ENCODE measurements at places on chromosomes 6 and 20. TPM values are rescaled to one million over a fixed set of nuclear protein-coding genes. Genes with fewer than 3 reads are reported as not detected.

DNA sequence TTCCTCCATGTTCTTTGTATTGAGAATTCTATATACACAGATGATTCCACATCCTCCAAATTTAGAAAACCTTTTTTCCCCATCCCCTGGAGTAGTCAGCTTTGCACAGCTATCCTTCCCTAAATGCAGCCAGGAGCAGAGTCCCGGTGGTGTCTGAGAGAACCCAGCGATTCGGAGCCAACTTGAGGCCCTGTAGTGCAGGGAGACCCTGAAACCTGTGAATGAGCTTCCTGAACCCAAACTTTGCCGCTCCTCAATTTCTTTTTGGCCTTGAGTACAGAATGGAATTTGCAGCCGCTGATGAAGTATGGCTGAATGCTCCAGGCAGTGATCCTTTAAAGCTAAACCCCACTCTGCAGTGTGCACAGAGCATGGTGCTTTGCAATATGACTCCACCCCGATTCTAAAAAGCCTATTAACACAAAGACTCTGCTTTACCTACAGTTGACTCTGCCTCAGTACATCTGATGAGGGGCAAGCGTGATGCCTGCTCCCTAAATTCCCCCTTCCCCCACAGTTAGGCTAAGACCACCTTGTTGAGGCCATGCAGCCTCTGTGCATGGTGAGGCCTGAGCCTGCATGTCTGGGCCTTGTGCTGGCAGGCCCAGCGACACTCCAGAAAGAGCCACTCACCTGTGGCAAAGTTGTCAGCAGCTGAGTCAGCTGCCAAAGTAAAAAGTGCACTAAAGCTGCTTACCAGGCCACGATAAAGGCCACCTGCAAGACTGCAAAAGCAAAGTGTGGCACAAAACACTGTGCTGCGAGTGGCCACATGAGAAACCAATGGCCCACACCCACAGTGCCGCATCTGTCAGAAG is 82.1 kb downstream of the PLEKHG1 start:
- DNase-seq = no peak

DNA sequence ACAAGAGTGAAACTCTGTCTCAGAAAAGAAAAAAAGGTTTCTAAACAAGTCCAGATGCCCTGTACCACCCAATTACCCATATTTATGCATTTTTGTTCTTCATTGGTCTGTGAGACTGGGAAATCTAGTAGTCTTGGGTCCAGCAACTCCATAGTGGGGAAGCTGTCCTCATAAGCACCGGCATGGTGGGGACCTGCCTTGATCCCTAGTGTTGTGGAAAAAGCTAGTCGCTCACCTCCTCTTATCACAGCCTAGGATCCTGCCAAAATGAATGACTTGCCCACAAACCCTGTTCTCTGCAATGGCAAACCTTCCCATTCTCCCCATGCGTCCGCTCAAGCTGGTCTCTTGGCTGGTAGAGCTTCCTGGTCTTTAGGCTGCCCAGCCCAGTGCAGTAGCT is 38.3 kb upstream of the GABRR1 start:
- DNase-seq = no peak

- no peak for DNase-seq
These were observed 6.9 kb downstream of the TP53INP2 start for GRCh38 chr20:34710861-34711574.

DNA sequence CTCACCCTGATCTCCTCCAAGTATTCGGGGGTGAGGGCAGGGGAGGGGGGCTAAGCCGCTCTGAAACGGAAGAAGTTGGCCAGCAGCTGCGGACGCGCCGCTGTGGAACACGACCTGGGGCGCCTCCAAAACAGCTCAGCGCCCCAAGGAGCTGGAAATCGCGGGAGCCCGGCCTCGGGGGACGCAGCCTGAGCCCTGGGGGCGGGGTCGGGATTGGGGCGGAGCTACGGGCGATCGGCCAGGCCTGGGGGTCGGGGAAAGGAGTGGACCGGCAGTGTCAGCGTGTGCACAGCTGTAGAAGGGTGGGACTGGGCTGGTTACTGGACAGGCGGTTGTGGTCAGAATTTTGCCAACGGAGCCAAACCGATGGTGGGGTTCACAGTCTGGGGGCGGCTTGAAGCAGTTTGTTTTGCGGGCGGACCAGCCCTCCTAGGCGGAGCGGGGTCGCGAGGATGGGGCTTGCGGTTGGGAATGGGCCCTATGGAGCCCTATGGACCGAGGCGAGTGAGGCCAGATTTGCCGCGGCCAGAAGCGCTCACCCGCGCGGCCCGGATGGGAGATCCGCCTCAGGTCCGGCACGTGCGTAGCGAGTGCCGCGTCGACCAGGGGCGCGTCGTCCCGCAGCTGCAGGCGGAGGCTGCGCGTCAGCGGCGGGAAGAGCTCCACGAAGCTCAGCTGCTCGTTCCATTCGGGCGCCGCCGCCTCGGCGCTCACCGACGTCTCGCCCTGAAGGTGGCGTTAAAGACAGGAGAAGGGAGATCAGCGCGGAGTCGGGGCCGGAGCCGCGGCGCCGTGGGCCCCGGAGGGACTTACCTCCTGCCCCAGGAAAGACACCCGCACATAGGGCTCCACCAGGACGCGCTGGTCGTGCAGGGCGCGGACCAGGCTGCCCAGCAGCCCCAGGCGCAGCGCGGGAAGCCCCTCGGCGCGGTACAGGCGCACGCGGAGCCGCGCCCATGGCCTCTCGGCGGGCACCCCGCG is 14.3 kb upstream of the SPAG4 start:
- peak; percentile 79 for DNase-seq

DNA sequence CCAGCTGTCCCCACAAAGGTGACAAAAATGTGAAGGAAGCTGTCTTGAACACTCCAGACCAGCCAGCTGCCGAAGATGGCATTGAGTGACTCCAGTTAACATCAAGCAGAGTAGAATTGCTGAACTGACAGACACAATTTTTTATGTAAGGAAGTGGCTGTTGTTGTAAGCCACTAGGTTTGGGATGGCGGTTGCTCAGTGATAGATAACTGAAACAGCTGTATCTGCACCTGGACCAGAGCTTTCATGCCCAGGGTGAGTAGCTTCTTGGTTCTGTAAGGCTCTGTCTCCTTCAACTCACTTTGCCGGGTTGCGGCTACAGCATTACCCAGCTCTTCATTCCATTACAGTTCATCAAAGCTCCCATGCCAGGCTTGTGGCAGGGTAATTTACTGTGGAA is 49.7 kb upstream of the DDR1 start:
- DNase-seq = peak; percentile 50

DNA sequence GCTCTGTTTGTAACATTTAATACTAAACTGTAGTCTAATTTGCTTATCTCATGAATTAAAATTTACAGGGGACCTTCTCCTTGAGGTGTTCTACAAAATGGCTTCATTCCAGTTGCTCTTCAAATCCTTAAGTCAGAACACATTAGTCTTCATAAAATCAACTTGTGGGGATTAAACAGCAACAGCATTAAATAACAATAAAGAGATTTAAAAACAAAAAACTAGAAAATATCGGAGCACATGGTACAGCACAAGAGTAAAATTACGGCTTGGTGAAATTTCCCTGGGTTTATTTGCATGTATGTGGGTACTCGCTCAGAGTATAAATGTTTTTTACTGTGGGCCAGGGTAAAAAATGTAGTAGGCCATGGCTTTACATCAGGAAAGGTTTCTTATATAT is 12.0 kb downstream of the RRAGD start:
- no peak for DNase-seq

PLAGL1 gene
- 4.0 TPM for total RNA-seq

APOBEC2 gene
- not detected for total RNA-seq
